Neural crest cell (in vitro differentiated cells): ENCODE measurements at places on chromosomes 1 and 21.

- DNase-seq = peak; percentile 58
These were observed 334.4 kb downstream of the SRGAP2C start for GRCh38 chr1:121519042-121519755.

- DNase-seq = no peak
These were observed 5.0 kb downstream of the TRIT1 start for GRCh38 chr1:39877980-39878956.

DNA sequence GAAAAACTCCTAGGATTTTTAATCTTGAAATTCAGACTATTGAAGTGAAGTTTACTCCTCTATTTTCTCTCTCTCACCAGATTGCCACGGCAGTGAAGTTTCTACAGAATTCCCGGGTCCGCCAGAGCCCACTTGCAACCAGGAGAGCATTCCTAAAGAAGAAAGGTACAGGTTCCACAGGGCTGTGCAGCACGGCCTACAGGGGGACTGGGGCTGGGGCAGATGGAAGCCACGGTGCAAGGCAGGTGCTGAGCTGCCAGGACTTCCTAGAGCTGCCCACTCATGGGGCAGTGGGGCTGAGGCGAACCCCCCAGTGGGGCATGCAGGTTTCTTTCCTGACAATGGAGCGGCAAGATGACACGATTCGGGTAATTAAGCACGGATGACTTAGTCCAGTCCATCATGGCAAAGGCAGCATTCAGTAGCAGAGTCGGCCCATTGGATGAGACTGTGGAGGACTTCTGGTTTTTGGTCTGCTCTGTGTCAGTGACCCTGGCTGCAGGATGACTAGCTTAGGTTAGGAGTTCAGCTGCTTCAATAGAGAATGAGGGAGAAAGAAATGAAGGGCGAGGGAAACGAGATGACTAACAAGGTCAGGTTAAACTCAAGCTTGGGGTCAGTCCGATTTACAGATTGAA is 61.5 kb downstream of the PEX14 start:
- no peak for DNase-seq

DNA sequence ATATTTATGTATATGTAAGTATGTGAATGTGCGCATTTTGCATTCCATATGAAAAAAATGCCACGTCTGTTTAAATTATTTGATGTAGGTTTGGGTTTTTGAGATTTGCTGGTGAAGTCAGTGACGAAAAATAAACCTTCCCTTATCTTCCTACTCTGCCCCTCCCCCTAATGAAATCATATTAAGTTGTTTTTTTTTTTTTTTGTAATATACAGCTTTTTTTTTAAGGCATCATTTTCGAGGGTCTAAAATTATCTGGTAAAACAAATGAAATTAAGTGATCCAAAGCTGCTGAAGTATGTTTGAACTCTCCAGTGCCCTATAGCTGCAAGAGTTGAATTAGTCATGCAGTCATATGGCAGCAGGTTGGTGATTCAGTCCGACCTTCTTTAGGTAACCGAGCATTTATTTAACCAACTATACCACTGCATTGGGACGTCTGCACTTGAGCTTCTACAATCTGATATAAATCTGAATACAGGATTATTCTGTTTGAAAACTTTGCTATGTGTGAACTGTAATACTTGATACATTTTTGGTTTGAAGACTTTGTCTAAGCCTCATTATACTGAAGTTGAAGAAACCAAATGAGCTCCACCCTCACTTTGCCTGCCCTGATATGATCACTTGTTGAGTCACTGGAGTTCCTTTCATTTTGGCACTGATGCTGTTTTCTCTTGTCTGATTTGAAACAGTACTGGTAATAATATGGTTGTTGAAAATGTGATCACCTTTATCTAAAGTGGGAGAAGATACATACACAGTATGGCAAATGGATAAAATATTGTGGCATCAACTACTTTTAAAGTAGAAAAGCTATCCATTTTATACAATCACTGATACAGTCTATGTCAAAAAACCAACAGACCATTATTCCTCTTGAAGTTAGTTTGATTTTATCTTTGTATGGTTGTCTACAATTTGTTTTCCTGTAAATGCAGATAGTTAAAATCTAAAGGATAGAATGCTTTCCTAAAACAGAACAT is 11.7 kb downstream of the PDIK1L start:
- no peak for DNase-seq

DNA sequence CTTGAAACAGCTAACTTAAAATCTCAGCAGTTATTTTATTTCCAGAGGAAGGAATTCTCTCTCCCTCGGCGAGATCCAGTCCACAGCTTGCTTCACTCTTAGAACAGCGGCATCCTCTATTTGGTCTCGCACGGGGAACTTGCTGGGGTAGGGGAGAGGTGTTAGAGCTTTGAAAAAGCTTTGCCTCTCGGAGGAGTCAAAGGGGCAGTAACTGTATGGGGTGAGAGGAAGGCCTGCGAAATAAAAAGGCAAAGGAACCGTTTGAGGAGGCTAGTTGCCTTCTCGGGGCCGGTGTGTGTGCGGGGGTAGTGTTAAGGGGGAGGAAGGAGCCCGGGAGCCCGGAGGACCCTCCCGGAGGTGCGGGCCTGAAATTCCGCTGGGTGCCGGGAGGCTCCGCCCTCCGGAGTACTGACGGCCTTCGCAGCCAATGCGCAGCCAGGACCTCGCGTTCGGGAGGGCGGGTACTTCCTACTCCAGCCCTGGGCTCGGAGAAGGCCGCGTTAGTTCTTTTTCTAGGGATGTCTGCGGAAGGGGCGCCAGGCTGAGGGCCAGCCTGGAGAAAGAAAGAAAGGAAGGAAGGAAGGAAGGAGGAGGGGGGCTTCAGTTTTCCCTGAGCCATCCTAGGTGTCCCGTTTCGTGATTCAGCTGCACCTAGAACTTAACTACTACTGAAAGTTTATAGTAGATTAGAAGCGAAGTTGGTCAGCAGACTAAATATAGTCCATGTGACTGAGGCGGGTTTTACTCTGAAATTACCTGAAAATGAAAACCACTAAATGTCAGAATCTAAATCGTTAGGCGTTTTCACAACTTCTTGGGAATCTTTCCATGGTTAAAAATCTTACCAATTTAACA is 2.2 kb downstream of the NEK7 start:
- DNase-seq = peak; percentile 83
